ENCODE measurements at places on chromosomes 1 and 21. TPM values are rescaled to one million over a fixed set of nuclear protein-coding genes. Genes with fewer than 3 reads are reported as not detected.

AIM2 gene
- total RNA-seq: not detected

PTPN22 gene
- total RNA-seq: not detected

CHI3L2 gene
- not detected for total RNA-seq

NPL gene
- total RNA-seq: 2.4 TPM

OR2AK2 gene
- total RNA-seq: not detected

ZBED6 gene
- total RNA-seq: 15.5 TPM

ZDHHC18 gene
- 4.5 TPM for total RNA-seq

HSPA6 gene
- total RNA-seq: 0.22 TPM

SHE gene
- total RNA-seq: 118 TPM

FBLIM1 gene
- 96.4 TPM for total RNA-seq

GNAT2 gene
- 0.17 TPM for total RNA-seq

ZNF281 gene
- 22.5 TPM for total RNA-seq

UMODL1 gene
- total RNA-seq: not detected

CAMTA1 gene
- total RNA-seq: 55.6 TPM

LENEP gene
- not detected for total RNA-seq

NLRP3 gene
- total RNA-seq: not detected

SLAMF9 gene
- total RNA-seq: not detected

TMEM52 gene
- not detected for total RNA-seq

CFAP74 gene
- not detected for total RNA-seq

ZBTB37 gene
- 5.2 TPM for total RNA-seq

STX12 gene
- 55.7 TPM for total RNA-seq

BRDT gene
- not detected for total RNA-seq

SEMA4A gene
- 0.52 TPM for total RNA-seq

KPRP gene
- total RNA-seq: not detected

SLC19A1 gene
- 2.6 TPM for total RNA-seq

RHD gene
- total RNA-seq: 0.33 TPM

FAM3B gene
- not detected for total RNA-seq

SPATA6 gene
- total RNA-seq: 2.1 TPM

ITPKB gene
- total RNA-seq: 28.9 TPM

GABRD gene
- 0.86 TPM for total RNA-seq

ITLN2 gene
- not detected for total RNA-seq

CDK11A gene
- 11.0 TPM for total RNA-seq

BGLAP gene
- total RNA-seq: 0.33 TPM

IGSF21 gene
- not detected for total RNA-seq

MARCKSL1 gene
- total RNA-seq: 185 TPM

ZFP69B gene
- 1.2 TPM for total RNA-seq

CACNA1E gene
- total RNA-seq: not detected

MYBPH gene
- total RNA-seq: not detected

ADORA1 gene
- not detected for total RNA-seq

IL23R gene
- not detected for total RNA-seq

MAP3K21 gene
- total RNA-seq: 0.54 TPM

OR2G6 gene
- not detected for total RNA-seq

TACSTD2 gene
- 11.3 TPM for total RNA-seq

MIXL1 gene
- not detected for total RNA-seq

PPIAL4G gene
- not detected for total RNA-seq

KIAA1614 gene
- 5.1 TPM for total RNA-seq

CCDC24 gene
- total RNA-seq: 0.43 TPM

NAV1 gene
- 4.2 TPM for total RNA-seq

SLFNL1 gene
- 0.17 TPM for total RNA-seq

AKR7A2 gene
- 49.9 TPM for total RNA-seq

ATP1B1 gene
- 4.6 TPM for total RNA-seq

THRAP3 gene
- total RNA-seq: 124 TPM

TYW3 gene
- total RNA-seq: 12.0 TPM

FAM177B gene
- not detected for total RNA-seq

TRIM67 gene
- total RNA-seq: not detected

PGM1 gene
- 59.0 TPM for total RNA-seq

KCNA2 gene
- under 0.01 TPM for total RNA-seq

LCE2D gene
- total RNA-seq: not detected

PAQR6 gene
- 0.33 TPM for total RNA-seq
